ENCODE measurements at places on chromosomes 2 and 18. TPM values are rescaled to one million over a fixed set of nuclear protein-coding genes. Genes with fewer than 3 reads are reported as not detected.

- H3K36me3 ChIP-seq: no peaks in the 10 kb centered on the region
- H3K4me3 ChIP-seq: no peak overlapping the region
- no peaks in the 10 kb centered on the region for H3K4me1 ChIP-seq
- no peaks in the 10 kb centered on the region for H3K27me3 ChIP-seq
These were observed 230.5 kb downstream of the BCL2 start for GRCh38 chr18:63089041-63089440.

DNA sequence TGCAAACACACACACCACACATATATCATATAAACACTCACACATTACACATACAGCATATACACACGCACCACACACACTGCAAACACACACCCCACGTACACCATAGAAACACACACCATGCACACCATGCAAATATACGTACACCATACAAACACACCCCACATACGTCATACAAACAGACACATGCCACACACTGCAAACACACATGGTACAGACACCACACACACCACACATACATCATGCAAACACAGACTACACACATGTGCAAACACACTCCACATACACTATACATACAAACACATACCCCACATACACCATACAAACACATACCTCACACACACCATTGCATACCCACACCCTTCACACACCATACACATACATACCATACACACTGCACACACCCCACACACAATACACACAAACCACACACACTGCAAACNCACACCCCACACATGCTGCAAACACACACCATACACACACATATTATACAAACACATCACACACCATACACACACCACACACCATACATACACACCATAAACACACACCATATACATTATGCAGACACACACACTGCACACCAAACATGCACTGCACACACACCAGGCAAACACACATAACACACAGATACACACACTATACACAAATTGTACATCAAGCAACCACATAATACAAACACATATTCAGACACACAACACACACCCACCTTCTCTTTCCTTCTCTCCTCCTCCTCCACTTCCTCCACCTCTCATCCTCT lies 120.4 kb downstream of the SEPTIN10 start:
- H3K27me3 ChIP-seq: no peaks in the 10 kb centered on the region
- no peaks in the 10 kb centered on the region for H3K4me1 ChIP-seq
- H3K36me3 ChIP-seq: no peaks in the 10 kb centered on the region
- no peak overlapping the region for H3K27ac ChIP-seq

- no peak overlapping the region for H3K4me3 ChIP-seq
- H3K4me1 ChIP-seq: no peaks in the 10 kb centered on the region
- DNase-seq: no peak
- H3K27me3 ChIP-seq: no peaks in the 10 kb centered on the region
- H3K27ac ChIP-seq: no peak overlapping the region
- no peaks in the 10 kb centered on the region for H3K36me3 ChIP-seq
These were observed 58.5 kb upstream of the RAB27B start for GRCh38 chr18:54769526-54770464.

- no peak overlapping the region for H3K27ac ChIP-seq
- peak; percentile 40 for DNase-seq
- H3K4me3 ChIP-seq: no peak overlapping the region
- H3K27me3 ChIP-seq: peaks cover 21% of the 10 kb centered on the region
These were observed 17.0 kb upstream of the CRYBA2 start for GRCh38 chr2:219010162-219010756.

DNA sequence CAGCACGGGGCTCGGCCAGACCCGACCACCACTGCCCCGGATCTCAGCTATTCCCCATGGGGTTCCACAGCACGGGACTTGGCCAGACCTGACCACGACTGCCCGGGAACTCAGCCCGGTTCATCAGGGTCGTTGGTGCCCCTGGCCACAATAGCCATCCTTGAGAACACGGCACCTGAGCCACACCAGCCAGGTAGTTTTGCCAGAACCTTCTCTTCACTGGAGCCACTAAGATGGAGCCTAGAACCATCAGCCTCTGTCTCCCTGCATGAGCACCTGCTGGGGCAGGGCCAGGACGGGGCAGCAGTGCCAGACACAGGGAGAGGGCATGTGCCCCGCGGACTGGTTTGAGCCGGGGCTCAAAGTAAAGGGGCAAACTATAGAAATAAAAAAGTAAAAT lies 11.4 kb upstream of the KCNG2 start:
- H3K36me3 ChIP-seq: no peaks in the 10 kb centered on the region
- peaks cover 32% of the 10 kb centered on the region for H3K27me3 ChIP-seq
- no peak overlapping the region for H3K4me3 ChIP-seq
- no peak for DNase-seq

DNA sequence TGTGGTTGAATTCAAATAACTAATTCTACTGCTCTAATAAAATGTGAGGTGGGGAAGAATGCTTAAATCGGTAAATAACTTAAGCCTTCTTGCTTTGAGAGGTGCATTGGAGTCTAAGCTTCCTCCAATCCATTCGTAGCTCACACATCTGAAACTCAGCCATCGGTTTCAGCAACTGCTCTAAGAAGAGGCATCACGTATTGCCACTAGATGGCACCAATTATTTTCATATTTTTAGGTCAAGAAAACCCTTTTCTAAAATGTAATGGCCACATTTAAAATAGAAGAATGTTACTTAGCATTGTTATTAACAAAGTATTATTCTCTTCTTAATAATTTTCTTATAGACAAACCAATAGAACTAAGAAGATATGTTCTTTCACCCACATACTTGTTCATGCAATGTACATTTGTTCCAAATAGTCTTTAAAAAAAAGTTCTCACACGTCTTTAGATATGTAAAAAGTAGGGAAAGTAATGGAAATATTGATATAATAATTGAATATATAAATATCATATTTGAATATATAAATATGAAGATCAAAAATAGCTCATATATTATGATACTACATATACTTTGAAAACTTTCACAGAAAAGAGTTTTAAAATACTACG lies 229.8 kb downstream of the CCDC178 start:
- H3K36me3 ChIP-seq: no peaks in the 10 kb centered on the region
- H3K4me1 ChIP-seq: no peaks in the 10 kb centered on the region
- DNase-seq: no peak

GRCh38 chr18:52691841-52692240 lies 351.8 kb downstream of the DCC start:
- no peaks in the 10 kb centered on the region for H3K36me3 ChIP-seq
- DNase-seq: no peak
- no peaks in the 10 kb centered on the region for H3K4me1 ChIP-seq
- H3K27ac ChIP-seq: no peak overlapping the region
- no peaks in the 10 kb centered on the region for H3K27me3 ChIP-seq

DNA sequence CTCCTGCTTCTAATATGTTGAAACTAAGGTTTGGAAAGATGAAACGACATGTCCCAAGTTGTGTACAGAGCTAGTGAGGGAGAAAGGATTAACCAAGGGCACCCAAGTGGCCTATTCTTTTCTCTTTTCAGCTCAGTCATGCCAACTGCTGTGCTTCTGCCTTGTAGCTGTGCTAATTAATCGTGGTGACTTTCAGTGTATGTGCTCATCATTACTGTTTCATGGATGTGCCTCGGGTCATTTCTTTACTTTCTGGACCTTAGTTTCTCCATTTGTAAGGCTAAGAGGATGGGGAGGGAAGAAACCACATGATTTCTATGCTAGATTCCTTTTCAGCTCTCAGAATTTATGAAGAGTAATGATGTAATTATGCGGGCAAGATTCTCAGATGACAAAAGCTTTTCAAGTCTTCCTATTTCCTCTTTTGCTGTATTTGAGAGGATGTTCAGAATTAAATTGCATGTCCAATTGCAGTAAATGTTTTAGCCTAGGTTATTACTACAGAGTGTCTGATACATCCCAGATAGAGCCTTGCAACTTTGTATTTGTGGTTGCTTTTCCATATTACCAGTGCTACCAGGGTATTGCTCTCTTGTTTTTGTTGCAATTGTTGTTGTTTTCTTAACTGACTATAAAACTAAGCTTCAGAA lies 621.2 kb downstream of the CNTNAP5 start:
- no peak for DNase-seq
- H3K27ac ChIP-seq: no peak overlapping the region
- H3K4me3 ChIP-seq: no peak overlapping the region
- H3K4me1 ChIP-seq: no peaks in the 10 kb centered on the region
- no peaks in the 10 kb centered on the region for H3K27me3 ChIP-seq

DNA sequence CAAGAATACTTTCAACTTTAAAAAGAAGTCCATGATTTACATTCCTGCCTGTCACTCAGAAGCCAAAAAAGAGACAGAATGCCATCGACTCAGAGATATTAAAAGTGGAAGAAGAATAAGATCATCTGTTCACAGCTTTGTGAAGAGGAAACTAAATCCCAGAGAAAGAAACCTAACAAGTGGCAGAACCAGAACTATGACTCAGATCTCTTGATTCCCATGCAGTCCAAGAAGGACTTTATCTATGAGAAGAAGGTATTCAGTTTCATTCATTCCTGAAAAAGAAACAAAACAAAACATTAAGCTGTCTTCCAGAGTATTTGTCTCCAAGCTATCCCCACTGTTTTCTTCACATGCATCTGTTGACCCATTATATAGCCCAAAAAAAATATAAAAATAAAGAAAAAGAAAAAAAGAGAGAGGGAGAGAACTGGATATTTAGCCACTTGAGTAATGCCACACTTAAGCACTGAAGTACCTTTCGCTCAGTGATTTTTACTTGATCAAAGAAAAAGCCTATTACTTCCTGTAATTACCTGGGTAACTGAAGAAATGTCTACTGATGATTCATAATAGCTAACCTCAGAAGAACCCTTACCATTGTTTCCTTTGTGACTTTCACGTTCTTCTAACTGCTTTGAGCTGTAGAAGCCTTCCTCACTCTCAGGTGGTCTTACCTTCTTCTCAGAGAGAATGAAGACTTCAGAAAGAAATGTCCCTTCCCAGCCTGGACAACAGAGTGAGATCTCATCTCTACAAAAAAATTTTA lies 17.7 kb upstream of the AKAIN1 start:
- H3K36me3 ChIP-seq: no peaks in the 10 kb centered on the region
- H3K27me3 ChIP-seq: no peaks in the 10 kb centered on the region
- DNase-seq: peak; percentile 21
- H3K4me1 ChIP-seq: no peaks in the 10 kb centered on the region
- no peak overlapping the region for H3K4me3 ChIP-seq

GRCh38 chr18:73945130-73945792 lies 202.4 kb downstream of the FBXO15 start:
- no peaks in the 10 kb centered on the region for H3K36me3 ChIP-seq
- DNase-seq: no peak
- H3K4me3 ChIP-seq: no peak overlapping the region
- no peaks in the 10 kb centered on the region for H3K27me3 ChIP-seq
- H3K4me1 ChIP-seq: no peaks in the 10 kb centered on the region

DNA sequence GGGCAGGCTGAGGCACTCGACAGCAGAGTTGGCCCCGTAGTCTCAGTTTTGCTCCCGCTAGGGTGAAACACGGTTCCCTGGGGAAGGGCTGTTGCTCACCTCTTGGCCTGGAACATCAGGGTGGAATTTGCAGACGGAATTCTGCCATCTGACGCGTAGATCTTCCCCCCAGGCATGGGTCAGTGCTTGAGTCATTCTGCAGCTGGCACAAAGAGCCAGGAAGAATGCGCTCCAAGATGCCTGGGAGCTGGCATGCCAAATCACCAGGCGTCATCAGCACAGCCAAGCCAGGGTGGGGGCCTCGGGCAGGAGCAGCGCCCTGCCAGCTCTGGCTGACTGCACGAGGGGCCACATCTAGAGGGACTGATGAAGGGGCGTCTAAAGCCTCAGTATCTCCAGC lies 42.7 kb downstream of the ODC1 start:
- no peaks in the 10 kb centered on the region for H3K27me3 ChIP-seq
- no peak overlapping the region for H3K4me3 ChIP-seq
- no peak overlapping the region for H3K27ac ChIP-seq
- no peak for DNase-seq
- H3K36me3 ChIP-seq: peaks cover 15% of the 10 kb centered on the region

GRCh38 chr18:3265564-3266033 lies 3.7 kb downstream of the MYL12B start:
- DNase-seq: no peak
- H3K4me3 ChIP-seq: no peak overlapping the region
- H3K36me3 ChIP-seq: no peaks in the 10 kb centered on the region
- peaks cover 50% of the 10 kb centered on the region for H3K4me1 ChIP-seq

DNA sequence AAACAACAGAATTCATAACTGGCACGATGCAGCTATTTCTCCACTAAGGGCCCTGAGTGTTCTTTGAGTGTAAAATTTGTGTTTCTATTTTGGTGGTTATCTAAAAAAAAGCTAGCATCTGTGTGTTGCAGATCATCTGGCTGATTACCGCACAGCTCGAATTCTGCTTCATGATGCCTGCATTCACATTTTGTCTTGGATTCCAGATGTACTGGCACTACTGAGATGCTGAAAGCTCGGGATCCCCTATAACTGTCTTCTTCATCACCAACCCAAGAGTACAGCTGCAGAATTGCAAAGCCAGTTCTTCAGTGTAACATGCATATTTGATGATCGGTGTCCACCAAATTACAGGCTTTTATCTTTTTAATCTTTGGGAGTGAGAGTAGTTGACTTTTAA lies 51.6 kb upstream of the ZNF532 start:
- H3K27me3 ChIP-seq: peaks cover 32% of the 10 kb centered on the region
- H3K27ac ChIP-seq: no peak overlapping the region
- no peak for DNase-seq
- H3K4me3 ChIP-seq: no peak overlapping the region

DNA sequence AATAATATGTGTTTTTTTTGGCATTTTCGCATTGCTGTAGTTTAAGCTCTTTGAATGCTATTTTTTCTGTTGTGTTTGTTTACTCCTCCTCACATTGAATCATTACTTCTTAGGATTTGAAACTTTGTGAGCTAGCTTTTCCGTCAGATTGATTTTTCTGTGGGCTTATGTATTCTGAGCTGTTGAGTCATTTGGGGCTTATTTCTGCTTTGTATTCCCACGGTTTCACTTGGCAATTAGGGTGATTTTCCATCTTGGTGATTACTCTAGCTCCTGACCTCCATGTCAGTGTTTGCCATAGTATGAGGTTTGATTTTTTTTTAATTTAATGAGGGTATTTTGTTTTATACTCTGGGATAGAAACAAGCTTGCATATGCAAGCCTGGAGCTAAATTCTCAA lies 200.0 kb downstream of the CCDC102B start:
- H3K4me1 ChIP-seq: no peaks in the 10 kb centered on the region
- no peak for DNase-seq
- no peaks in the 10 kb centered on the region for H3K27me3 ChIP-seq
- no peak overlapping the region for H3K4me3 ChIP-seq
- H3K36me3 ChIP-seq: no peaks in the 10 kb centered on the region
- no peak overlapping the region for H3K27ac ChIP-seq

DNA sequence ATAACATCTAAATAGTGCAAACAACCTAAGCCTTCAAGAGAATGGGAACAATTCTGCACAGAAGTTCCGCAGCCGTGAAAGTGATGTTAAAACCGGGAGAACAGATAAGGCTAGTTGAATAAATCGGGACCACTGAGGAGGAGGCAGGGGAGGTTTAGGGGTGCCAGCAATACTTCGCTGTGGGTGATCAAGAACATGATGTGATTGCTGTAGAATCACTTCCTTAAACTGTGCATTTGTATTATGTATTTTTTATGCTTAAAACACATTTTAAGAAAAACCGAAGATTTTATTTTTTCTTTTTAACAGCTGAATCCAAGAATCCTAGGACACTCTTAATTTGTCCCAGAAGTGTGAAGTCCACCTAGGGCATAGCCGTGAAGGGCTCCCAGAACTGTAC lies 33.6 kb downstream of the TTC32 start:
- no peak for DNase-seq
- H3K4me1 ChIP-seq: peaks cover 31% of the 10 kb centered on the region
- H3K36me3 ChIP-seq: peaks cover 2% of the 10 kb centered on the region

The ARL6IP6 gene
- 6.3 TPM for total RNA-seq

The UGT1A3 gene
- total RNA-seq: not detected

The ANKRD36C gene
- total RNA-seq: 74.0 TPM

The PKDCC gene
- not detected for total RNA-seq

The IL18RAP gene
- 2.3 TPM for total RNA-seq

The DSEL gene
- 0.53 TPM for total RNA-seq

The PTH2R gene
- total RNA-seq: not detected

Measured in CD4-positive, alpha-beta T cell (primary cell).